Right hindlimb (tissue), 1 donor: ENCODE measurements at places on chromosomes 1 and 21.

DNA sequence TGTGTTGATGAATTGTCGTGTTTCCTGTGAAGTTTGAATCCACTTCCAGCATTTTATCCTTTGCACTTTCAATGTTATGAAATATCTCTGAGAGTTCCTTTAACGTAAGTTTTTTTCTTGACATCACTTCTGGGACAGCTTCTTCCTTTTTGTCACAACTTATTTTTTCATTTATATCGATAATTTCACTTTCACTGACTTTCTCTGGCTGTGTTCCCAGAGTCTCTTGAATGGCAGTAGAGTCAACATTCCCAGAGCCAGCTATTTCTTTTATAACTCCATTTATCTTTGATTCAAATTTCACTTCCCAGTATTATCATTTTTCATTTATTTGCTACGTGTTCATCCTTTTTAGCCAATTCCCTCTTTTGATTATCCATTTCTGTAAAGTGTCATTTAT, 256.5 kb downstream of the PAPPA2 start:
- DNase-seq, result no peak

GRCh38 chr1:64948905-64949833, 17.2 kb downstream of the JAK1 start:
- DNase-seq, result no peak

- no peak for DNase-seq
These were observed 50.4 kb downstream of the KCNT2 start for GRCh38 chr1:196557797-196558196.

- peak; percentile 40 for DNase-seq
These were observed 26.3 kb downstream of the RAB7B start for GRCh38 chr1:205976708-205977401.

DNA sequence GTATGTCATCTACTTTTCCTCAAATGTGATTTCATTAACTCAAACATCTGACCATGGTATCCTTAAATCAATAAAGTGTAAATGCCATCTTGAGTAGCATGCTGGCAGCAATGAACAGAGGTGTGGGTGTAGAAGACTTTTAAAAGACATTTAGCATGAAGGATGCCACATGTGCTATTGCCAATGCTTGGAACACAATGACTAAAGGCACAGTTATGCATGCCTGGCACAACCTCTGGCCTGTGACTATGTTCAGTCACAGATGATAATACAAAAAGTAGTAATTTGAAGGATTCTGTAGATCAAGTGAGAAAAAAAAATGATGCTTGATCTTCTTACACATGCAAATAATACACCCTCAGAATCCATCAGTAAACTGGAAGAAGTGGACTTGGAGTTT, 938.9 kb upstream of the ADGRL4 start:
- no peak for DNase-seq

DNA sequence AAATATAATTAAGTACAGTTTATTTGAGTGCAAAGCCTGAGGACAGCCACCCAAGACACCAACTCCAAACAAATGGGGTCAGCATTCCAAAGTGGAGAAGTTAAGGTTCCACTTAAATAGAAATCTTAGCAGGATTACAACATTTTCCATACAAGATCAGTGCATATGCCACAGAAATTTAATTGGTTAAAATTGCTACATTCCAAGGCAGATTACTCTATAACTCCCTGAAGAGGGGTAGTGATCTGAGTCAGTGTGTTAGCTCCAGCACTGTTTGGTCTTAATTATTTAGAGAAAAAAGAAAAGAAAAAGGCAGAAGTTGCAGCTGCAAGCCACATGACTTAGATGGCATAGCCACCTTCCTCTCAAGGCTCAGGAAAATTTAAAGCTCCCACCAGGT, 297.5 kb downstream of the HHIPL2 start:
- no peak for DNase-seq

DNA sequence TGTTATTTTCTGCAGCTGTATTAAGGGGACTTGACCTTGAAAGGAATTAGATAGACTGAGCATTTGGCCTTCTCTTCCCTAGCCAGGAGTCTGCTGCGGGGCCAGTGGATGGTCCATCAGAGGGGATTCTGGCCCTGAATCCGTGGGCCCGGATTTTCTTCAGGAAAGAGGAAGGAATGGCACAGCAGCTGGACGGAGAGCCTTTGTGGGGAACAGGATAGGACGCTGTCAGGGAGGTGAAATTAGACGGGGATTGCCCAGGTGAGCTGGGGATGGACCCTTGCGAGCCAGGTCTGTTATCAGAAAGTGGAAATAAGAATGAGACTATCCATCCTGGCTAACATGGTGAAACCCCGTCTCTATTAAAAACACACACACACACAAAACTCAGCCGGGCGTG, 1.7 kb upstream of the C2CD2 start:
- DNase-seq, result no peak

- no peak for DNase-seq
These were observed 974.8 kb downstream of the ADGRL2 start for GRCh38 chr1:82775406-82776000.

GRCh38 chr1:53475664-53476063, 16.5 kb downstream of the DMRTB1 start:
- DNase-seq, result no peak
